Ovary (tissue), 10 donors: ENCODE measurements at places on chromosomes 12 and 14. TPM values are rescaled to one million over a fixed set of nuclear protein-coding genes. Genes with fewer than 3 reads are reported as not detected.

- no peaks in the 10 kb centered on the region for H3K36me3 ChIP-seq
- no peak overlapping the region for H3K4me3 ChIP-seq
- H3K27me3 ChIP-seq: no peaks in the 10 kb centered on the region
Observed at GRCh38 chr14:105229099-105229655, 19.2 kb upstream of the BTBD6 start.

Gene IL26
- polyA plus RNA-seq: not detected

Gene ZC2HC1C
- 0.46 TPM for polyA plus RNA-seq

Gene AMDHD1
- 0.13 TPM for polyA plus RNA-seq

DNA sequence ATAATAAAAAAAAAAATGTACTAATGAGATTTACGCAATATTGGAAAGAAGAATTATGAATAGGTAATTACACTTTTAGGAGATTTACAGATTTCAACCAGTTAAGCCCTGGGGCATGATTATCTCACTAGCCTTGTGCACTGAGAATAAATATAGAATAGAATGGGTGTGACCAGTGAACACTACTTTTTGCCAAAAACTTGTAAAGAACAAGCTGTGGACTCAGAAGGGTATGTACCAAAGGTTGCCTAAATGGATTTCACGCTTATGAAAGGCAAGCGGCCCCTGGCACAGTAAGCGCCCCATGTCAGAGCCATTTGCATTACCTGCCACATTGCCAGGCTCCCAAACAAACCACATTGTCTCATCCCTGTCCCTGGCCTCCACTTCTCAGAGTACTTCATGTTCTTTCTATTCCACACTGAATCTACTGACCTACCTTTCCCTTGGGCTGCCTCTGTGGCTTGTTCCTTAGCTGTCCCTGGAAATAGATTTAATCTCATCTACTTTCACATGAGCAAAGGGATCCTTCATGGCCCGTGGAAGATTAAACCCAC lies 170.6 kb upstream of the DIO2 start:
- DNase-seq: no peak
- no peaks in the 10 kb centered on the region for H3K4me1 ChIP-seq
- H3K27me3 ChIP-seq: no peaks in the 10 kb centered on the region
- no peaks in the 10 kb centered on the region for H3K36me3 ChIP-seq
- no peak overlapping the region for H3K4me3 ChIP-seq

DNA sequence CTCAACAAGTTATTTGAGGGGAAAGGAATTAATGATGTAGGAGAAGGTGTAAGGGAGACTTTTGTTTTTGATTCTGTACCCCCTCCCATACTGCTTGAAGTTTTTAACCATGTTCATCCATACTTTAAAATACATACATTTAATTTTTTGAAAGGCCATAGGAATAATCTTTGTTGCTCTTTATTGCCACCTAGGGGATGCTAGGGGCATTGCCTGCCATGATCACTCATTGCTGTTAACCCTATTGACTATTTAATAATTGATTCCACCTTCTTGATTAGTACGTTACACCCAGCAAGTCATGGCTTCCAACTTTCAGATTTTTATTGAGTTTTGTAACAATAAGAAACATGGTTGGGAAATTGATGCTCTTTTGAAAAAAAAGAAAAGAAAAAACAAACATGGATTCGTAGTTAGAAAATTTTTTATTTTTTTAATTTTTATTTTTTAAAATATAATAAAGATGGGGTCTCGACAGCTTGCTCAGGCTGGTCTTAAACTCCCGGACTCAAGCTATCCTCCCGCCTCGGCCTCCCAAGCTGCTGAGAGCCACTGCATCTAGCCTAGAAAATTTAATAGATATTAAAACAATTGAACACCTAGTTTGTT lies 8.5 kb upstream of the PRKAB1 start:
- no peaks in the 10 kb centered on the region for H3K27me3 ChIP-seq
- H3K4me3 ChIP-seq: no peak overlapping the region
- DNase-seq: no peak
- no peak overlapping the region for H3K27ac ChIP-seq

GRCh38 chr12:25653487-25654175 lies 100.5 kb upstream of the LMNTD1 start:
- H3K27ac ChIP-seq: no peak overlapping the region
- H3K4me1 ChIP-seq: no peaks in the 10 kb centered on the region
- H3K36me3 ChIP-seq: no peaks in the 10 kb centered on the region
- no peaks in the 10 kb centered on the region for H3K27me3 ChIP-seq

DNA sequence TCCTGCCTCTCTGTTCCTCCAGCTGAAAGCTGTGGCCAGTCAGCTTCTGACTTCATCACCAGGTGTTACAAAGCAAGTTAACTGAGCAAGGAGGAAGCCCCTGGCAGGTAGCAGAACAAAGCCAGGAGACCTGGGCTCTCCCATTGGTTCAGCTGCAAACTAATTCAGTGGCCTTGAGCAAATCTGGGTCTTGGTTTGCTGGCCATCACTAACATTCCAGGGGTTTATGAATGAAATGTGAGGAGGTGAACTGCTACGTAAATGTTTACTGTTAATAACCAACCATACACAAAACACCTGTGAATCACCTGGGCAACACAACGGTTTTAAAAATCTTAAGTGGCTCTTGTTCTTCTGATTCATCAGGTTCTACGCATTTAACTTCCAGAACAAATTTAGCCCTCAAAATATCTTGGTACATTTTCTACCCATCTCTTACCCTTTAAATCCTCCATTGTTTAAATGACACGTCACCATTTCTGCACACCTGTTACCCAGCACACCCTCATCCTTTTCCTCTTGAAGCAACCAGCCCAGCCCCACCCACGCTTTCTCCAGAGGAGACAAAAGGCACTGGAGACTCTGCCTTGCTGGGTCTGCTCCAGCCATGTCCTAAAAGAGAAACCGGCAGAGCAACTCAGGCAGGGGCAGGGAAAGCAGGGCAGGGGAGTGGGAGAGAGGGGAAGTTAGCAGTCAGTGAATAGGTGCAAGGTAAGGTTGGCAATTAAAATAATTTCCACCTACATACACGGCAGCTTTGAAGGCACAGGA lies 49.3 kb upstream of the TSPAN11 start:
- no peaks in the 10 kb centered on the region for H3K36me3 ChIP-seq
- DNase-seq: no peak
- H3K4me1 ChIP-seq: no peaks in the 10 kb centered on the region
- no peak overlapping the region for H3K27ac ChIP-seq
- no peaks in the 10 kb centered on the region for H3K27me3 ChIP-seq

DNA sequence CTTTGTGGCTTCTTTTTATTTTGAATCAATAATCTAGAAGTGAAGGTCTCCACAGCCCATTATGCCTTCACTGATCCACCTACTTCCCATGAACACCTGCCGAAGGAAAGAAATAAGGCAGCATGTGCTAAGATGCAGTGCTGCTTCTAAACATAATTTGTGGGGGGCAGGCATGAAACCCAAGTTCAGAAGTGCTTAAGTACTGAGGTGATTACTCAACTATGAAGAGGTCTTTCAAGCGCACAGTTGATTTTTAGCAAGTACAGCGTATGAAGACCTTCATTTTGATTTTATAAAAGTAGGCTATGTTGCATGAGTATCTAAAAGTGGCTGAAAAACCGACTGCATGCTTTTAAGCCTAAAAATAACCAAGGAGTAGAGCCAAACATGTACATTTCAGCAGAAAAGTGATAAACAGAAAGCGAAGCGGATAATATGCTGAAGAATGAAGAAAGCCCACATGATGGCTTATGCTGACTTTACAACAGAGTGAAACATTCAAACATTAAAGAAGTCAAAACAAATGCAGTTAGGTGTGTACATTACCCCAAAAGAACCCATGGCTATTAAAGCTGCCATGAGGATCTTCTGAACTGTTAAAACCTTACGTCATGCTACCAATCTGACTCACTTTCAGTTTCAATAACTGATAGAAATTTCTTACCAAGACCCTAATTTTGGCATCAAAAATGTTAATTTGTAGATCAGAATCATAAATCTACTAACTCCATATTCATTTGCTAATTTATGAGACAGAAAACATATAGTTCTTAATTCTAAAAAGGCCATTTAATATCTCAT lies 29.3 kb downstream of the KICS2 start:
- no peaks in the 10 kb centered on the region for H3K36me3 ChIP-seq
- H3K27me3 ChIP-seq: no peaks in the 10 kb centered on the region
- no peaks in the 10 kb centered on the region for H3K4me1 ChIP-seq
- no peak overlapping the region for H3K4me3 ChIP-seq
- H3K27ac ChIP-seq: no peak overlapping the region
- DNase-seq: no peak

Gene STON2
- polyA plus RNA-seq: 4.8 TPM

Gene TSPAN19
- polyA plus RNA-seq: not detected
